ENCODE measurements at places on chromosomes 6 and 20.

DNA sequence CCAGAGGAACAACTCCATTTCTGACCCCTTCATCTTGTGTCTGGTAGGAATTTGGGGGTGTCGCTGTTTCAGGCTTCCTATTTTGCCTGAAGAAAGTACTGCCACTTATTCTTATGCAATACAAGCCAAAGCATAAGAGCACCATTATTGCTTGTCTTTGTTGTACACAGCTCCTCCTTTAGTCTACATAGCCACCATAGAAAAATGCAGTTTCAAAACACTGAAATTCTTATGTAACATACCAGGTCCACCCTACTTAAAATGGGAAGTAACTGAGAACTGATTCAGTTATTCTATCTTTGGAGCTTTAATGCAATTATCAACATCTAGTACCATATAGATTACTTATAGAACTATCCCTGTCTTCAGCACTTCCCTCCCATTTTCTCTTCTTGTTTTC lies 255.5 kb downstream of the ARHGAP18 start:
- DNase-seq: no peak

DNA sequence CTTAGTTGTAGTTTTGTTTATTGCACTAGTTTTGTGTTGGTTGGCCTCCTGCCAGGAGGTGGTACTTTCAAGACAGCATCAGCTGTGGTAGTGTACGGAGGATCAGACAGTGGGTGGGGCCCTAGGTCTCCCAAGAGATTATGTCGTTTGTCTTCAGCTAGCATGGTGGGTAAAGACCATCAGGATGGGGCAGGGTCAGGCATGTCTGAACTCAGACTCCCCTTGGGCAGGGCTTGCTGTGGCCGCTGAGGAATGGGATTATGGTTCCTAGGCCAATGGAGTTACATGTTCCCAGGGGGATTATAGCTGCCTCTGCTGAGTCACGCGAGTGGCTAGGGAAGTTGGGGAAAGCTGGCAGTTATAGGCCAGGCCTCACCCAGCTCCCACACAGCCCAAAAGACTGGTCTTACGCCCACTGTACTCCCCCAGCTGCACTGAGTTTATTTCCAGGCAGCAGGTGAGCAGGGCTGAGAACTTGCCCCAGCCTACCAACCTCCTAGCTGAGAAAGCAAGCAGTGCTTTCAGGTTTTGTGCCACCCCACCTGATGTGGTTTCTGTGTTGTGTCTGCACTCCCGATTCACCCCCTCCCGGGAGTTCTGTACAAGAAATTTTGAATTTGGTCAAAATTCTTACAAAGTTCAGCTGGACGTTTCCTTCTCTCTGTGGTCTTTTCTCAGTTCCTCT lies 24.7 kb downstream of the ZSCAN31 start:
- DNase-seq: no peak

DNA sequence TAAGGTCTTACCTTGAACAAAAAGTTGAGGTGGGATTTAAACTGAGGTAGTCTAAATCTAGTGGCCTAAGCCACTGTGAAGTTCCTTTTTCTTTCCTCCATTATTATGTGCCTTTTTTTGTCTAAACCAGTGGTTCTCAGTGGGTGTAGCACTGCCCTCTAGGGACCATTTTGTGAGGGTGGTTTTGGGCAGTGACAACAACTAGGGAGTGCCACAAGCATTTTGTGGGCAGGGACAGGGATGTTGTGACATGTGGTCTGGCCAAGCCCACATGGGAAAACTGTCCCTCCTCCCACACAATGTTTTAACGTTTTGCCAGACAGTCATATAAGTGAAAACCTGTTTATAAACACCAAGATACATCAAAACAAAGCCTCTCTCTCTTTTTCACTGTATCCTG lies 899.4 kb upstream of the FLRT3 start:
- DNase-seq: no peak

DNA sequence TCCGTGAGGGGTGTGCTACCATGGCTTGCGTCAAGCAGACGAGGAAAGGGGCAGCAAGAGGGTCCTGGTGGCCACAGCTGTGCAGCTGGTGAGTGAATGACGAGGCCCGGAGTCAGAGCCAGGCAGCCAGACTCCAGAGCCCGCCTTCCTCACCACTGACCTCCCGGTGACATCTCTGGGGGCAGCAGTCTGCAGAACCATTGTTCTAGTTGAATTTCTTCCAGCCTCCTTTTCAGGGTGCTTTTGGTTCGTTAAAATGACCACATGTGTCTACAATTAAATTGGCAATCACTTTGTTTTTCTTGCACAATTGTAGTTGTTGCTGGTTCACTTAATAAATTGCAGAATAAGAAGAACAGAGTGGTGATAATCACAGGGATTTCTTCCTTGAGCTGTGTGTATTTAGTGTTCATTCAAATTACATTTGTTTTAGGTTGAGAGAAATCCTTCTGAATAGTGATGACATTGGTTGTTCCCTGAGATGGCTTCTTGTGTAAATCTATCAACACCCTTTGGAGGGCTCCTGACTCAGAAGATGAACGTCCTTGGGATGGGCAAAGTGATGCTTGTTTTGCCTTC lies 96.4 kb downstream of the TULP4 start:
- DNase-seq: no peak

DNA sequence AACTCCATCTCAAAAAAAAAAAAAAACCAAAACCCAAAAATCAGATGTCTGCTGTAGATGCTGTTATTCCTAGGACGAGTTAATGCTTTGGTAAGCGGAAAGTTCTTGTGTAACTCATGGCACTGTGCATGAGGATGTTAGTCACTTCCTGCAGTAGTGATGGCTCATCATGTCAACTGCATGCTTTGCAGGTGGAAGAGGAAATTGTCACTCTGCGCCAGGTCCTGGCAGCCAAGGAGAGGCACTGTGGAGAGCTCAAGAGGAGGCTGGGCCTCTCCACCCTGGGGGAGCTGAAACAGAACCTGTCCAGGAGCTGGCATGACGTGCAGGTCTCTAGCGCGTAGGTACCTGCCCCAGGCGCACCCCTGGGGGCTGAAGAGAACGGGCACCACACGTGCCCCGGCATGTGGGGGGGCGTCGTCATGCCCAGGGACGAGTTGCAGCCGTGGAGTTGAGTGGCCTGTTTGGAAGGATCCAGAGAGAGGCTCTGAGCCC lies 8.5 kb downstream of the TPD52L2 start:
- no peak for DNase-seq

DNA sequence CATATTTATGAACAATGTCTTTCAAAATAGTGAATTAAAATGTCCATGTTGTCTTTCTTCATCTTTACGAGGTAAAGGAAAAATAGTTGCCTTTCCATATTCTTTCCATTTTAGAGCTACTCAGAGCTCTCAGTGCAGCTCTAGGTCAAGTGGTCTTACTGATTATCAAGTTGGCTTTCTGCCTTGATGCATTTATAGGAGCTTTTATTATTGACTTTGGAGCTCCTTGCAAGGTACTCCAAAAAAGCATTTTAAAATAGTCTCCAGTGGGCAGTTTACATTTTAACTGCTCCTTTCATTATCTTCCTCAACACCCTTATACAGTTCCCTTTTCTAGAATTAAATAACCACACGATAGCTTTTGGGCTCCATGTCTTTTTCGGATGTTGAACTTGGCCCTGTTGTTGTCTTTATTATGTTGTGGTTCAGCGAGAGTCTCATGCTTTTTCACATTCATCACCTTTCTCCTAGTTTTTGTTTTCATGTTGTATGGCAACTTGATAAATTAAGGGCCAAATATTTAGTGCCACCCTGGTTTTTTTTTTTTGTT lies 122.9 kb downstream of the CLIC5 start:
- DNase-seq: no peak

DNA sequence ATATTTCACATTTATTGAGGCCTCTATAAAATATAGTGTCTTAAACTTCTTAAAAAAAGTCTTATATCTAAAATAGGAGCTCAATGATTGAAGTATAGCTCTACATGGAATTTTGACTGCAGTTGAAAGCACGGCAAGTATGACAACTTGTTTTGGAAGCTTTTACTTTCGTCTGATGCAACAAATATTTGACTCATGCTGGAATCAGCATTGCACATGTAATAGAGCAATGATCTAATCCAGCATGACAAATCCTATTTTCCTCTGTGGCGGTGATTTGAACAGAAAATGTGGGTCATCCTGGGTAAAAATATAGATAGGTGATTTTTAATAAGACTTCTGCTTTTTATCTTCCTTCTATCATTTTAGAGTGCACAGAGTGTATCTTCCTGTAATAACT lies 111.6 kb downstream of the TINAG start:
- no peak for DNase-seq

GRCh38 chr6:100806296-100806695 lies 74.8 kb downstream of the ASCC3 start:
- no peak for DNase-seq

- DNase-seq: no peak
Measured at GRCh38 chr20:17699931-17700351, at the start of gene BANF2. Gene BANF2, plus strand, starts transcription at chr20:17699966. Its CDS starts 25,060 bp downstream, at chr20:17725026.

GRCh38 chr6:87105823-87106222 lies 10.9 kb upstream of the CGA start:
- DNase-seq: no peak

DNA sequence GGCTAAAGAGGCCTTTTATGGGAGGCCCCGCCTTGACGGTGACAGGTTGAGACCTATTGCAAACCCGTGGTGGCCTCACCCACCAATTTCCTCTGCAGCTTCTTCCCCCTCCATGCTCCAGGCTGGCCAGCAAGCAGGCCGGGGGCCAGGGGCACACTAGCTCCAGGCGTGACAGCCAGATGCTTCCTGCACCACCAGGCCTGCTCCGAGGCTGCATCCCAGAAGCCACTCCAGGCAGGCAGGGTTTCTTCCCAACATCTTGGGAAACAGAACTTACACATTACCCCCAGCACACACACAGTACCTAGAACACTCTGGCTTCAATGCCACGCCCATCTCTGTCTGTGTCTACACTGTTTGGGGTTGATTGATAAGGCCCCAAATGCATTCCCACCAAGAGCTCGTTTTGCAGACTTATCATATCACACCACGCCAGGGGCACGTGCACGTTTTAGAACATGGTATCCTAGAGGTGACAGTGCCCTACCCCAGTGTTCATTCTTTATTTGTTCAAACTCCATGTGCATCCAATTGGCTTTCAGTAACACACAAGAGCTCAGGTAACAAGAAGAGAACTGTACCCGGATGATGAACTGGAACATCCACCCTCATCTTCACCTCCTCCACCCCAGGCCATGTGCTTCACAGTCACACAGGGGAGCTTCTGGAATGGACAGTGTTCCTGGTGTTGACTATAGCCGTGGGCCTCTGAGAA lies 221.4 kb upstream of the RREB1 start:
- DNase-seq: no peak

GRCh38 chr20:62492711-62493110 lies 16.9 kb upstream of the GATA5 start:
- DNase-seq: no peak

Measured in stimulated activated effector memory CD8-positive, alpha-beta T cell treated with anti-CD3 and anti-CD28 coated beads, Interleukin-12 subunit alpha, Interleukin-12 subunit beta, amount 100 ng/mL, for 72 hours (primary cell).